A549 treated with RU486 at 1 μM for 4 hours (cell line): ENCODE measurements at places on chromosomes 7 and 10. TPM values are rescaled to one million over a fixed set of nuclear protein-coding genes. Genes with fewer than 3 reads are reported as not detected.

Gene BAMBI
- total RNA-seq: 15.5 to 20.3 TPM (median 18.5 TPM) in 5 replicates

Gene DNAH11
- 0.04 to 0.41 TPM (median 0.23 TPM) in 5 replicates for total RNA-seq

Gene FOXK1
- 10.4 to 14.3 TPM (median 11.3 TPM) in 5 replicates for total RNA-seq

Gene PGAM2
- not detected in 5 replicates for total RNA-seq

Gene CRPPA
- total RNA-seq: 0.27 to 1.3 TPM (median 0.67 TPM) in 5 replicates

Gene ARHGEF5
- total RNA-seq: 1.6 to 2.0 TPM (median 1.6 TPM) in 5 replicates

Gene FAM237B
- not detected in 5 replicates for total RNA-seq

Gene CYP3A4
- total RNA-seq: 0.10 TPM in 1 of 5 replicates, not detected in the others

Gene PLPP4
- total RNA-seq: 0.18 TPM in 1 of 5 replicates, not detected in the others

Gene STAMBPL1
- 28.9 to 40.1 TPM (median 36.3 TPM) in 5 replicates for total RNA-seq

Gene TCAF1
- 12.6 to 20.3 TPM (median 19.5 TPM) in 5 replicates for total RNA-seq
